ENCODE measurements at places on chromosomes 3 and 15.

- DNase-seq = no peak
Observed at GRCh38 chr3:10824468-10824867, 8.4 kb downstream of the SLC6A11 start.

GRCh38 chr15:93523481-93523880 lies 434.5 kb upstream of the RGMA start:
- no peak for DNase-seq

- no peak for DNase-seq
Observed at GRCh38 chr3:66029443-66029842, 9.3 kb downstream of the MAGI1 start.

GRCh38 chr15:36344887-36345286 lies 234.5 kb upstream of the CDIN1 start:
- no peak for DNase-seq

- DNase-seq = no peak
Observed at GRCh38 chr3:41297750-41298149, 98.4 kb downstream of the CTNNB1 start.

DNA sequence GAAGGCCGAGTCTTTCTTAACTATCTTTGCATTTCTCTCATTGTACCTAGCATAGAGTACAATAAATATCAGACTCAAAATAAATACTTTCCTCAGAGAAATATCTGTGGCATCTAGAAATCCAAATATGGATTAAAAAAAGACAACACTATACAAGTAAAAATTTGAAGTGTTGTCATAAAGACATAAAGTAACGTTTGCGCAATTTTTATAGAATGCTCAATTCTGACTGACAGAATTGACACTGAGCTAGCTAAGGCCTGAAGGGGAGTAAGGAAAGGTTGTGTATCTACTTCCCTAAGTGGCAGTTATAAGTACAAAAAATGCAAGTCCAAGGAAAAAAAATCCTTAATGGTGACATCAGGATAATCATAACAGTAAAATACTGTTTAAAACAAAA lies 1.1 kb downstream of the SEC11A start:
- DNase-seq = no peak

DNA sequence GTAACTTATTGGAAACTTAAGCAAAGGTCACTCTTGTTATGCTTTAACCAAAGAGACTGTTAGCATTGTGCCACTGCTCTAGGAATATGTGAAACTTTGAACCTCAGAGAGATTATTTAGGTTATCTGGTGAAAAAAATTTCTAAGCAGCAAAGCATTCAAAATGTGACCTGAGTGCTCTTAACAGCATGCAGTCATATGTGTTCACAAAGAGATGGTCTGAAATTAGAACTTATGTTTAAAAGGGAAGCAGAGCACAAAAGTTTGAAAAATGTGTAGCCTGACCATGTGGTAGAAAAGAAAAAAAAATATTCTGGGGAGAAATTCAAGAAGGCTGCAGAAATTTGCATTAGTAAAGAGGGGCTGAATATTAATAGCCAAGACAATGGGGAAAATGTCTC lies 420.2 kb upstream of the CADM2 start:
- no peak for DNase-seq

DNA sequence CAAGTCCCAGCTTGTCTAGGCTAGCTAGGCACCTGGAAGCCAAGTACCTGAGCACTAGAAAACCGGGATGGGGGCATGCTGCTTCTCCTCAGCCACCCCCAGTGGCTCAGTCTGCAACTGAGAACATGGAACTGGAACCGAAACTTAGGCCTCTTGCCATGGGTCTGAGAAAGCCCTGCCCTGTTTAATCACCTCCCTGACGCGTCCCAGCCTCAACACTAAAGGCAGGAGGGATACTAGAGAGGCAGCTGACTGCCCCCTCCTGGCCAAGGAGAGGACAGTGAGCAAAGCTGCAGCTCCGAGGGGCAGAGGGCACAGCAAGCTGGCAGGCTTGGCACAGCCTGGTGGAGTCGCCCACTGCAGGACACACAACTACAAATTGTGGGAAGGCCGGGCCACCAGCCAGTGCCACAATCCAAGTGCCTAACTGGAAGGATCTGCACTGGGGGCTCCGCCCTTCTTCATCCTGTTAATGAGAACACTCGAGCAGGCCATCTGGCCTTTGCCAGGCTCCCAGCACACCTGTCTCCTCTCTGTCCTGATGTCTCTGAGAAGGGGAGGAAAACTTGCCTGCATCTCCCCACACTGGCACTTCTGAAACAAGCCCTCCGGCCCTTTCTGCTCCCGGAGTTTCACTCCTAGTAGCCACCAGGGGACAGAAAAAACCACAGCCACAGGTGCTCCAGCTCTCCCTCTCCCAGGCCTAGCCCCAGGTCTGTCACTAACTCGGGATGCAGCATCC lies 53.7 kb downstream of the BDH1 start:
- peak; percentile 65 for DNase-seq

- DNase-seq = no peak
Observed at GRCh38 chr3:69500604-69501003, 114.7 kb upstream of the FRMD4B start.

DNA sequence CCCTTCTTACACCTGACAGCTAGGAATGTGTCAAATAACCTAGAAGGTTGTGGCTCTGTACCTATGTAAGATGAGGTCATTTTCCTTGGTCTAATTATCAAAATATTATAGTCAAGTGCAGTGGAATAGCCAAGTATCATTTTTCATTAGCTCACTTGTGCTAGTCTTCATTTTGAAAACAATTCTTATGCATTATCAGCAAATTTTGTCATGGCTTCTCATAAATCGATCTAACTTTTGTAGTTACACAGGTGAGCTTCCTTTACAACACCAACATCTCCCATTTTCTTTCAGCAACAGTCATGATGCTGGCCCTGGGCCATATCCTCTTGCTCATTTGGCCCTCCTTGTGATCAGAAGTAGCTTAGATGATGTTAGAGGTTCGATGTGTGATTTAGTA lies 10.3 kb downstream of the TXNRD3 start:
- no peak for DNase-seq

GRCh38 chr15:31158858-31159569 lies 57.5 kb upstream of the TRPM1 start:
- DNase-seq = no peak

DNA sequence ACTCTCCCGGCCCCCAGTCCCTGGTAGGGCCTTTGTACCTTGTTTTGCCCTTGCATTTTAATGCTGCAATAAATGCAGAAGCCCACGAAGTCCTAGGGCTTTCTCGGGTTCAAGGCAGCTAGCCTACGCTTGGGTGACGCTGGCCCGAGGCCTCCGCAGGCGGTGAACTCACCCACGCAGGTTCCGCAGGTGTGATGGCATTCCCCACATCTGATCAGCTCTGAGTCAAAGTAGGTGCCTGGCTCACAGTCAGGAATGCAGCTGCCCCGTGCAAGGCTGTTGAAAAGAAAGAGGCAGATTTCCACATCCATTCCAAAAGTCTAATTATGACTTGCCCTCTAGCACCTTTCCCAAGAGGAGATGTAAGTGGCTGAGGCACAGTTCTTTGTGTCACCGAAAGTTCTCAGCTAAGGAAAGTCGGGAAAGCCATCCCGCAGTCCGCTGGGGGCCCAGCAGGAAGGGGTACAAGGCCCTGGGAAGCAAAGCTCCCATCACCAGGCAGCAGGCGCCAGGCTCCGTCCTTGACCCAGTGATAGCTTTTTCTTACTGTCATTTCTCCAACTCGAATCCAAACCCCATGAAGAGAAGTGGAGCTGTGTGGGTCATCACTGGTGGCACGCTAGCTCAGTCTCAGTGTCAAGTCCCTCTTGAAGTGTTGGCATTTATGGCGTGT lies 23.2 kb upstream of the SNRPA1 start:
- DNase-seq = no peak

DNA sequence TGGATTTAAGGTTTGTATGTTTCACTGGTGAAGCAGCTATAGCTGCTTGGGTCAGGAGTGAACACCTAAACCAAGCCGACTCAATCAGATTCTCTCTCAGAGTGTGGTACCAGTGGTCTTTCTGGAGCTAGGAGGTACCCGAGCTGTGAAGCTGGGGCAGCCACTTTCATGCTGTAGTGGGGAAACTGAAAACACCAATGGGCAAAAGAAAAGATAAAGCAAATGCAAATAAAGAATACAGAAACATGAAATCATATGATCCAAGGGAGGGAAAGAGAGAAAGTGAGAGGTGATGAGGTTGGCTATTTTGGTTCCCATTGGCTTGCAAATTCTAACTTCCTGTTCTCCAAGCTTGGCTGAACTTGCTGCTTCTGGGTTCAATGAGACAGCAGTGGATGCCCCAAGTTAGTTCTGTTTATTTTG lies 212.3 kb upstream of the CFAP20DC start:
- DNase-seq = no peak

DNA sequence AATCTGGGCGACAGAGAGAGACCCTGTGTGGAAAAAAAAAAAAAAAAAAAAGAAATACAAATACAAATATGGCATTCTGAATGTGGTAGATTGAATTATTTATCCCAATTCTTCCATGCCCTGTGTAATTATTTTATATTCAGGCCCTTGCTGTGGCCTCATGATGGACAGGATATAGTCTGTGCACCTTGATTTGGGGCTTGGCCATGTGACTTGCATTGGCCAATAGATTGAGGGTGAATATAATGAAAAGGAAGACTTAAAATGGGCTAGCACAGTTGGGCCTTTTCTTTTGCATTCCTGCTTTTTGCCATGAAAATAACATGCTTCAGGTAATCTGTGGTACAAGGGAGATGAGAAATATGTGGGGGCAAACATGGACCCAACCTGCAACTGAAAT lies 27.1 kb upstream of the IGF2BP2 start:
- no peak for DNase-seq

DNA sequence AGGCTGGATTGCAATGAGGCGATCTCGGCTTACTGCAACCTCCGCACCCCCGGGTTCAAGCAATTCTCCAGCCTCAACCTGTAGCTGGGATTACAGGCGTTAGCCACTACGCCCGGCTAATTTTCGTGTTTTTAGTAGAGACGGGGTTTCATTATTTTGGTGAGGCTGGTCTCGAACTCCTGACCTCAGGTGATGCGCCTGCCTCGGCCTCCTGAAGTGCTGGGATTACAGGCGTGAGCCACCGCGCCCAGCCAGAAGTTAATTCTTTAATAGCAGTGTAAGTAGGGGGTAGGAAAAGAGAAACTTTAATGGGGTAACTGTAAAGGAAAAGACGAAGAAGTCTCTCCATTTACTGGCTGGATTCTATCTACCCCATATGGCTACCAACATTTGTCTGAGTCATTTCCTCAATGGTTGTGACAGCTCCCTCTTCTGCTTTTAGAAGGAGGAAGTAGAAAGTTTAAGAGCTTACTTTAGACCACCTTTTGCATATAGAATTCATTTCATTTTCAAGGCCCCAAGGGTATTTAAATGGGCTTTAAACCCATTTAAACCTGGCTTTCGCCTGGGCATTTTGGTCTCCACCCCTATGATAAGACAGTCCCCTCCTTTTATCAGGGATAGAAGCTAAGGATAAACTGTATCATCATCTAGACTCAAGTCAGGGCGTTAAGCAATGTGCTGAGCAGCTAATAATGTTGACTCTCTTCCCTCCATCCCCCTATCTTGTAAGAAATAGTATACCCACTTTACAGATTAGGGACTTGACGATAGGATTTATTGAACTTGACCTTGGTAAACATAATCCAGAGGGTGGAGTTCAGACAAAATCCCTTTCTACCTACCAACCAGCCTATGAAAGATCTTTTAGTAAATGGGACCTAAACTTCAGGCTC lies 1.1 kb upstream of the CDV3 start:
- no peak for DNase-seq

DNA sequence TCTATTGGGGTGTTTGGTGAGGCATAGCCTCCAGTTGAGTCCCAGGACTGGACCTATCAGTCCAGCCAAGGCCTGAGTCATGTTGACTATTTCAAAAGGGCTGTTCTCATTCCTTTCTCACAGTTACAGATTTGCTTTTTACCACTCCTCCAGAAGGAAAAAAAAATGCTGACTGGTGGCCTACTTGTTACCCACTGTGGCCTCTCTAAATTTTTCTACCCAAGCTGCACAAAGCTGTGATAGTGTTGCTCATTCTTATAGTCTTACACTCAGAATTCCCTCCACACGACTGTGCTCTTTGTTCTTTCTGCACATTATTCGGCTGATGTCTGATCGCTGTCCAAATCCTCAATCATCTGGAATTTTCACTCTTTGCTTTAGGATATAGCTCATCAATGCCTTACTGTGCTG lies 1142.2 kb downstream of the IGSF11 start:
- DNase-seq = no peak

DNA sequence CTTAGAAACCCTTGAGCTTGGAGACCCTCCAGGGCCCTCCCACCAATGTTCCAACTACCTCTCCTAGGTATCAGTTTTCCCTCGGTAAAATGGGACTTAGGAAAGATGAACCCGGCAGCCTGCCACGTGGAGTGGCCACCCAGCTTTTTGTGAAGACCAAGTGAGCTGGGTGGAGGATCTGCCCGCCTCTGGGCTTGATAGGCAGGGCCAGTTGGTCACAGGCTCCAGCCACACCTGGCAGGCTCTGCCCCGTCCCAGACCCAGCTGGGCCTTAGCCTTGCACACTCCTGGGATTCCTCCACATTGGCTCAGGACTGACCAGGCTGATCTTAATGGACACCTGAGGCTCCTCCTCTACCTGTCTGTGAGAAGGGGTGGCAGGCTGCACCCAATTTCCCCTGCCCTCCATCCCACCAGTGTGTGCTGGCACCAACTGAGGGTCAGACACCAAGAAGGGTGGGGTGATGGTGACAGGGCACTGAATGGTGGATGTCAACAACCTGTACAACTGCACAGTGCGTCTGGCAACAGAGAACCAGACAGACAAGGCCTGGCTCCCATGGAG lies 761 bp upstream of the GRIP2 start:
- DNase-seq = no peak

DNA sequence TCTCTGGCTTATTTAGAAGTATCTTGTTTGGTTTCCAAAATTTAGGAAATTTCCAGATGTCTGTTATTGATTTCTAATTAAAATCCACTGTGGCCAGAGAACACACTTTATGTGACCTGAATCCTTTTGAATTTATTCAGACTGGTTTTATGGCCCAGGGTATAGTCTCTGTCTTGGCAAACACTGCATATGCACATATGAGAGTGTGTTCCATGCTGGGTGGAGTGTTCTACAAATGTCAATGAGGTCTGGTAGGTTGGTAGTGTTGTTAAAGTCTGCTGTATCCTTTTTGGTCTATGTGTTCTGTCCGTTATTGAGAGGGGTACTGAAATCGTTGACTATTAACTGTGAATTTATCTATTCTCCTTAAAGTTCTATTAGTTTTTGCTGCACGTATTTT lies 30.2 kb downstream of the PGPEP1L start:
- DNase-seq = no peak

GRCh38 chr3:184381261-184382224 lies 1.7 kb downstream of the CHRD start:
- no peak for DNase-seq

GRCh38 chr15:66951531-66952320 lies 113.7 kb upstream of the SMAD3 start:
- DNase-seq = no peak

GRCh38 chr15:56736881-56737707 lies 3.8 kb upstream of the ZNF280D start:
- no peak for DNase-seq
